ENCODE measurements at places on chromosomes 2 and 18. TPM values are rescaled to one million over a fixed set of nuclear protein-coding genes. Genes with fewer than 3 reads are reported as not detected.

The SLC5A7 gene
- 0.22 TPM for total RNA-seq

The REEP1 gene
- 48.0 TPM for total RNA-seq

The C2orf66 gene
- total RNA-seq, result 0.04 TPM

The INO80B gene
- total RNA-seq, result 21.1 TPM

The SLC9A4 gene
- total RNA-seq, result 0.04 TPM

DNA sequence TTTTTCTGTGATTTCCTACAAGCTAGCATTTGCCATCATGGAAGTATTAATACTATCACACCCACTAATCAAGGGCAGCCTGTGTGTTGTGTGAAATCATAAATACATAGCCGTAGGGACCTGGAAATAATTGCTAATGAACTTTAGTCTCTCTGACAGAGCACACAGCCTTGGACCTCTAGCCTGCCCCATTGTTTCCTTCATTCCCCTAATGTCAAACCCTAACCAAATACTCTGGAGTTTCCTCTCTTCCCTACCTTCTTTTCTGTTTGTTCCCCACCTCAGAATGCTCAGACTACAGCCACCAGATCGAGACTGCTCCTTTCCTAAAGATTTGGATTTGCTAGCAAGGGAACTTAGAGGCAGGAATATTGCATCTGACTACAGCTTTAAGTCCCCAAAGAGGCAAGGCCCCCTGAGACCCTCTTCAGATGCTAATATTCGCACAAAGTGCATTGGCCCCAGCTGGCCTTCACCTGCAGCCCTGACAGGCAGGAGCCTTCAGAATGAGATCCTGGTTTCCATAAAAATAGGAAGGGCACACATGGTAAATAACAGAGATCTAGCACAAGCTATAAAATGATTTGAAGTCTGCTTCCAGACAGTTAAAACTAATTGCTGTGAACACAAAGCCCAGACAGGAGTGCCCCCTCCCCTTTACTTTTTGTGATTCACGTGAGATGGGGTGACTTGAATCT is 279.2 kb upstream of the DCC start:
- H3K4me3 ChIP-seq, result no peak overlapping the region
- DNase-seq, result no peak
- H3K27ac ChIP-seq, result no peak overlapping the region
- H3K36me3 ChIP-seq, result no peaks in the 10 kb centered on the region
- no peaks in the 10 kb centered on the region for H3K4me1 ChIP-seq
- H3K27me3 ChIP-seq, result no peaks in the 10 kb centered on the region

DNA sequence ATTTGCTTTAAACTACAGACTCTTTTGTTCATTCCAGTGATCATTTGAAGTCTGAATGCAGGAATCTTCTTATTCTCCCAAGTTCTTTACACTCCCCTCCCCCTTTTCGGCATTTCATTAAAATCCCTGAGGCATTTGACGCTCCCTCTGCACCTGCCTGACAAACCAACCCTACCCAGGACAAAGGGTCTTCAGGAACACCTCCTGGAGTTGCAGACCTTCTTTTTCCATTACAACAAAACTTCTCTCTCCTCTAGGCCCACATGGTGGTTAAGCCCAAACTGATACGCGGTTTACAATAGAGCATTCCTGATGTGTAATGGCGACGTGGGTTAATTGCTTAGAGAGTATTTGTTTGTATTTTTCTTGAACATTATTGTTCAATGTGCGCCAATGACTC is 367.4 kb downstream of the FBXO15 start:
- no peaks in the 10 kb centered on the region for H3K27me3 ChIP-seq
- H3K4me1 ChIP-seq, result no peaks in the 10 kb centered on the region
- no peaks in the 10 kb centered on the region for H3K36me3 ChIP-seq
- DNase-seq, result no peak

DNA sequence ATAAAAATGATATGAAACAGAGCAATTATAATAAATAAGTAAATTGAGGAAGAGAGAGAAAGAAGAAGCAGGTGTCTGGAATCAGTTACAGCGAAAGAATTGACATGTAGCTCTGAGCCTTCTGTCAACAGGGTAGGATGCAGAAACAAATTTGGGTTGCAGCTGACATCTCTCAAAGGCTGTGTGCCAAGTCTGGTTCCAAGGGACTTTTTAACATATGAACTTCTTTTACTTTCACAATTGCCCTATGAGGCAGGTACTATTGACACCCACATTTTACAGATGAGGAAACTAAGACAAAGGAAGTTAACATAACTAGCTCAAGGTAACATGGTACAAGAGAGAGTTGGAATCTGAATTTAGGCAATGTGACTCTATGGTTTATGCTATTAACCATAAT is 260.0 kb downstream of the ASXL3 start:
- no peak overlapping the region for H3K27ac ChIP-seq
- H3K36me3 ChIP-seq, result no peaks in the 10 kb centered on the region
- H3K4me3 ChIP-seq, result no peak overlapping the region
- no peaks in the 10 kb centered on the region for H3K4me1 ChIP-seq
- DNase-seq, result peak; percentile 25

DNA sequence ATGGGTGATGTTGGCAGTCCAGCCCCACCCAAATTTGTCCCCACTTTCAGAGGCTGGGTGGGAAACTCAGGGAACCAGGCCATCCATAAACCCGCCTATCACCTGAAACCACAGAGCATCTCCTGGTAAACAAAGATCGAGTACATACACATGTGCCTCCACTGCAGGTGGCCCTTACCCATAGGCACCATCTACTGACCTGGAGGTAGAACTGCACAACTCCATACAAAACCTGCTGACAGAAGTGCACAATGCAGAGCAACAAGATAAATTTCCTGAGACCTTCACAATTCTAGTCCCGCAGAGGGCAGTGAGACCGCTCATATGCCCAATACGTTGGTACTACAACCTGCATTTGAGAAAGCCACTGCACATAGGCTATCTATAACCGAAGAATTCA is 856.3 kb downstream of the SUCLG1 start:
- H3K4me3 ChIP-seq, result no peak overlapping the region
- H3K27me3 ChIP-seq, result no peaks in the 10 kb centered on the region
- no peak overlapping the region for H3K27ac ChIP-seq
- DNase-seq, result no peak

DNA sequence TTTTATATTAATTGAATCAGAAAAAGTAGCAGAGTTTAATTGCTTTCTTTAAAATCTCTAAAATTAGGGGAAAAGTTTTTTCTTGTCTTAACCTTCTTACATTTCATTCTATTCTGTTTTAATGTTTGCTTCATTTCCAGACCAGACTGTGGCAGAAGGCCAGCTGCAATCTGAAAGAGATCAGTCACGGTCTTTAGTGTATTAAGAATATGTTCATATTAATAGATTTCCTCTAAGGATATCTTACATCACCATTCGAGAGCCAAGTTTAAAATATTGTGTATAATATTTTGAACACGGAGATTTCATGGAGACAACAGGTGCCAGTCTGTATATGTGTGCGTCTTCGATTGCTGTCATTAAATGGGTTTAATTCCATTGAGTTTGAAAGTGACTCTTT is 230.9 kb upstream of the ZSWIM2 start:
- no peaks in the 10 kb centered on the region for H3K27me3 ChIP-seq
- no peaks in the 10 kb centered on the region for H3K36me3 ChIP-seq
- DNase-seq, result peak; percentile 83
- peaks cover 2% of the 10 kb centered on the region for H3K4me1 ChIP-seq
- H3K27ac ChIP-seq, result no peak overlapping the region

Data from muscle of leg (tissue), 16 donors.